ENCODE measurements at places on chromosomes 1 and 21.

- H3K4me3 ChIP-seq = no peak overlapping the region
- peaks cover 10% of the 10 kb centered on the region for H3K4me1 ChIP-seq
- peaks cover 25% of the 10 kb centered on the region for H3K27me3 ChIP-seq
- DNase-seq = no peak
Measured at GRCh38 chr1:157600236-157600635, 2.4 kb upstream of the FCRL4 start.

DNA sequence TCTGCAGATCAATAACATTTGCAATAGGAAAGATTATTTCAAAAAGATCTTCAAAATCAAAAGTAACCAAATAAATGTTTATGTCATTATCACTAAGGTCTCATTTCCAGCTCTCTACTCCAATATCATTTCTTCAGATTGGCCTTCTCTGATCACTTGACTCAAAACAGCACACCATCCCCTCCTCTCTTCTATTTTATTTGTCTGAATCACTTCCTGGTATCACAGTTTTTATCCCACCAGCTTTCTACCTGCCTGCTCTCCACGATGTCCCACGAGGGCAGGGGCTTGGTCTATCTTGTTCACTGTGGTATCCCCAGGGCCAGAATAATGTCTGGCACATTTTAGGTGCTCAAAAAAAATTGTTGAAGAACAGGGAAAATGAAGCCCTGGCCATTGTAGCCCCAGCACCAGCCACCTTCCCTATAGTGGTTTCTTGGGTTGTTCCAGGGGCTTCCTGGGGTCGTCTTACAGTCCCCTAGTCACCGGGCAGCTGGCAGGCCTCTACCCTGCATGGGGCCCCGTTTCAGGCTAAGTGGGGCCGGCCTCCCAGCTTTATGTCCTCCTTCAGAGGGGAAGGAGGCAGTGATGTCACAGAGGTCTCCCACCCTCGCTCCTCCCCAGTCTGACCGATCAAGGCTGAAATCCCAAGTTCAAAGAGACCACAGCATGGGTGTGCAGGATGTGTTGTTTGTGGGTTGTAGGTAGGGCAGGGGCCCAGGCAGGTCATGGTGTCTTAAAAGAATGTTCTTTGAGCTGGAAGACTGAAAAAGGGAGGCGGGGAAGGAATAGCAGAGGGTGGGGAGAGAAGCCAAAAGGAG, 3.5 kb upstream of the PADI1 start:
- H3K27me3 ChIP-seq = peaks cover 42% of the 10 kb centered on the region
- peaks cover 14% of the 10 kb centered on the region for H3K4me1 ChIP-seq
- DNase-seq = no peak
- no peak overlapping the region for H3K4me3 ChIP-seq
- H3K27ac ChIP-seq = no peak overlapping the region

DNA sequence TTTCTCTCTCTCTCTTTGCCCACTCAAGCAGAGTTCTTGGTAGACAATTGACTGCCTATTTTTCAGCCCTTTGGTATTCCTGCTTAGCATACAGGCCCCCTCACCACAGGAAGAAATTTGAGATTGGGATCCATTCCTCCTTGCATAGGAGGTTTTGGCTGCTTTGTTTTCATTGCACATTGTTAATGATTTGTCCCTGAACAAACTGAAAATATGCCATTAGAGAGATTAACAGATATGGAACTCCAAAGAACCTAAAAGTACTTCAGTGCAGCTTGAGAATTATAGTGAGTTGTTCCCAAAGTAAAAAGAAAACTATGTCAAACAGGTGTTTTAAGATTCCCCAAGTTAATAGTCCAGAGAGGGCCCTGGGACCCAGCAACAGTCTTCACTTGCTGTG, 200.0 kb downstream of the TTLL7 start:
- H3K27me3 ChIP-seq = no peaks in the 10 kb centered on the region
- H3K4me3 ChIP-seq = no peak overlapping the region
- H3K36me3 ChIP-seq = no peaks in the 10 kb centered on the region
- no peaks in the 10 kb centered on the region for H3K4me1 ChIP-seq
- DNase-seq = no peak

DNA sequence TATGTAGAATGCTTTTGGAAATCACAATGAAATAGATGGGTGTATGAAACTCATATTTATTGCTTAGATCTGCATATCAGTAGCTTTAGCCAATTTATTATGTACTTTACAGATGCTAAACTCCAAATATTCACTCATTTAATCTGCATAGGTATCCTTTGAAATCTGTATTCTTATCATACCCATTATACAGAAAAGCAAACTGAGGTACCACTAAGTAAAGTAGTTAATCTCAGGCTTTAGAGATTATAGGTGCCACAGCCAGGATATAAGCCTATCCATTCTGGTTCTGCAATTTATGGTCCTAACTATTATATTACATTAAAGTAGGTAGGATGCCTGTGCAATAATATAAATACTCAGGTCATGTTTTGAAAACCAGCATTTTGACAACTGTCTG, 369.4 kb downstream of the NCAM2 start:
- H3K27ac ChIP-seq = no peak overlapping the region
- no peak for DNase-seq
- peaks cover 2% of the 10 kb centered on the region for H3K36me3 ChIP-seq
- no peaks in the 10 kb centered on the region for H3K4me1 ChIP-seq
- H3K4me3 ChIP-seq = no peak overlapping the region

GRCh38 chr1:32346532-32347157, 10.6 kb upstream of the MARCKSL1 start:
- no peak overlapping the region for H3K4me3 ChIP-seq
- H3K27ac ChIP-seq = no peak overlapping the region
- no peak for DNase-seq
- H3K27me3 ChIP-seq = no peaks in the 10 kb centered on the region

GRCh38 chr1:210787800-210788199, 346.1 kb downstream of the KCNH1 start:
- peaks cover 43% of the 10 kb centered on the region for H3K27me3 ChIP-seq
- H3K4me3 ChIP-seq = no peak overlapping the region
- H3K4me1 ChIP-seq = no peaks in the 10 kb centered on the region
- no peak for DNase-seq
- no peak overlapping the region for H3K27ac ChIP-seq
